ENCODE measurements at places on chromosomes 4 and X. TPM values are rescaled to one million over a fixed set of nuclear protein-coding genes. Genes with fewer than 3 reads are reported as not detected.

PCSK1N gene
- polyA plus RNA-seq = 267 TPM

PDS5A gene
- 23.2 TPM for polyA plus RNA-seq

GLUD2 gene
- polyA plus RNA-seq = 0.34 TPM

TDO2 gene
- 0.32 TPM for polyA plus RNA-seq

SMIM10 gene
- 2.1 TPM for polyA plus RNA-seq

TMEM35A gene
- 41.3 TPM for polyA plus RNA-seq

KIAA1210 gene
- polyA plus RNA-seq = not detected

UPF3B gene
- 5.7 TPM for polyA plus RNA-seq

ZDHHC15 gene
- polyA plus RNA-seq = 3.3 TPM

Measured in brain (organoid and tissue), 16 donors.